ENCODE measurements at places on chromosomes 1 and 21.
A peak's percentile ranks its signal among the peaks of the same experiment; 100 is the strongest.

GRCh38 chr1:4797016-4797410 lies 142.6 kb downstream of the AJAP1 start:
- DNase-seq, result no peak

- no peak for DNase-seq
Measured at GRCh38 chr21:33168886-33169285, 60.9 kb upstream of the IFNAR2 start.

GRCh38 chr1:19007491-19008441 lies 51.3 kb upstream of the IFFO2 start:
- peak; percentile 12 for DNase-seq

- DNase-seq, result peak; percentile 99
Measured at GRCh38 chr1:41365772-41366454, 4.7 kb downstream of the FOXO6 start.

- no peak for DNase-seq
Measured at GRCh38 chr1:65538664-65539063, 118.2 kb downstream of the LEPR start.

DNA sequence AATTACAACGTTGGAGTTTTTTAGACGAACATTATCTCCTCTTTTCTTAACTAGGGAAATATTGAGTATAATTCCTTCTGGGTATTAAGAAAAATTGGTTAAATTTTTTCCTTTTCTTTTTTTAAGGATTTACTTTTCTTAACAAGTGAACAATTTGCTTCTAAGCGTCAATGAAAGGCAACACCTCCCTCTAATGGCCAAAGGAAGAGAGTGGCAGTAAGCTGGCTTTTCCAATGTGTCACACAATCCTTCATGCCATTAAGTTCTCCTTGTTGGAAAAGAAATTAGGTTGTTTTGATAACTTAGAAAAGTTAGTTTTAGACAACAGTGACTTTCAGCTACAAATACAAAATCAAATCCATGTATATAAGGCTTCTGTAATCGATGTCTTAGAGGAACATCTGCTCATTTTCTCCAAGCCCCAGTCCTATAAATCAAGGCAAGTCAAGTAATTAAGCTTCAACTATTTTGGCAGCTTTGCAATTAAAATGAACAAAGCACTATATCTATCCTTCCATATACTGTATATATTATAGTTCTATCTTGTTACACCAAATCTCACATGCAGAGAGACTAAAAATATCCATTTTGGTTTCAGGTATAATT lies 62.8 kb downstream of the EDEM3 start:
- DNase-seq, result no peak

GRCh38 chr1:40634901-40635655 lies 30.4 kb downstream of the RIMS3 start:
- DNase-seq, result no peak

DNA sequence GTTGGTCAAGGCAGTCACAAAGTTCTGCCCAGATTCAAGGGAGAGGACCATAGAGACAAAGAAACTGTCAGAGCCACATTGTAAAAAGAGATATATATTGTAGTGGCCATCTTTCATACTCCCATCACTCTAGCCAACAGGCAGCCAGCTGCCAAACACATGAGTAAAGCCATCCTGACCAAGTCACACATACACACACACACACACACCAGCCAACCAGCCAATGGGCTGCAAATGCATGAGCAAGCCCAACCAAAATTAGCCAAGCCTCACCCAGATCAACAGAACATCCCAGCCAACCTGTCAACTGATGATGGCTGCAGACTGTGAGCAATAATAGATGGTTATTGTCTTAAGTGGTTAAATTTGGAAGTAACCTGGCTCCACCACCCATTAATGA lies 120.7 kb downstream of the SEC16B start:
- no peak for DNase-seq

- no peak for DNase-seq
Measured at GRCh38 chr1:243790404-243790803, 59.6 kb downstream of the AKT3 start.

DNA sequence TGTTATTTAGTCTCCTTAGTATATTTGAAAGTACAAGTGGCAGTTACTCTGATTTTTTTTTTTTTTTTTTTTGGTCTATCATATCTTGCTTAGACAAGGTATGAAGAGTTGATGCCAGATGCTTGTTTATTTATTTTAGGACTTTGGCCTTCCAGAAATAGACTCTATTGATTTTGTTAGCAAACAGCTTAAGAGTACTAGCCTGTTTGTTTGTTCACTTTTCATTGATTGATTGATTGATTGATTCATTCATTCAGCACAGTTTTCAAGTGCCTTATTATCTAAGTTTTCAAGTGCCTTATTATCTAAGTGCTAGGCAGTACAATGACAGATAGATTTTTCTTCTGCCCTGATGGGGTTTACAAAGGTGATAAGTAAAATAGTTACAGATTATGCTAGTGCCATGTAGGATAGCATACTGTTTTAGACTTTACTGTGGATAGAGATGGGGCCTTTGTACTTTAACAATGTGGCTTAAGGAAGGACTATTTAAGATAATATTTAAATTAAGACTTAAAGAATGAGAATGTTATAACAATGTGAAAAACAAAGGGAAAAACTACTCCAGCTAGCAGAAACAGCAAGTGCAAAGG lies 50.5 kb downstream of the MTF2 start:
- DNase-seq, result no peak

- DNase-seq, result no peak
Measured at GRCh38 chr21:41966872-41967621, 13.2 kb upstream of the C2CD2 start.

GRCh38 chr1:85148524-85149250 lies 52.1 kb downstream of the SYDE2 start:
- DNase-seq, result no peak

DNA sequence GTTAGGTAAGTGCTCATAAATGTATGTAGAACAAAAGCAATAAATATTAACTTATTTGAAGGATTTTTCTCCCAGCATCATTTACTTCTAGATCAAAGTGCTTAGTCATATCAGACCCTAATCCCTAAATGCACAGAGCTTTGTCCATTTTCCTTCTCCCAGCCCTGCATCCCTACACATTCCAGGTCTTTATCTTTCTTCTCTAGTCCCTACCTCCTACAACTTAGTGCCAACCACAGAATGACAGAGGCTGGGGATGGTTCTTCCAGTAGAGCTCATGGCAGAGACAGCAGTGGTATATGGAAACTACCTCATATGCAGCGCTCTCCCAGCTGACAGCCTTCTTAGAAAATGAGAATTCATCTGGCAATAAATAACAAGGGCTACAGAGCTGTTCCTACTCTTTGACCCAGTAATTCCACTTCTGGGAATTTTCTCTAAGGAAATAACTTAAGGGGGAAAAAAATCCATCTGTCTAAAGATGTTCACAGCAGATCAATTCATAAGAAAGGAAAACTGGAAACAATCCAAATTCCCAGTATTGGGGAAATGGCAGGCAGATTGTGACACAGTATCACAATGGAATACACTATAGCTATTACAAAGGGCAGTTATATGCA lies 62.9 kb upstream of the ROR1 start:
- no peak for DNase-seq

DNA sequence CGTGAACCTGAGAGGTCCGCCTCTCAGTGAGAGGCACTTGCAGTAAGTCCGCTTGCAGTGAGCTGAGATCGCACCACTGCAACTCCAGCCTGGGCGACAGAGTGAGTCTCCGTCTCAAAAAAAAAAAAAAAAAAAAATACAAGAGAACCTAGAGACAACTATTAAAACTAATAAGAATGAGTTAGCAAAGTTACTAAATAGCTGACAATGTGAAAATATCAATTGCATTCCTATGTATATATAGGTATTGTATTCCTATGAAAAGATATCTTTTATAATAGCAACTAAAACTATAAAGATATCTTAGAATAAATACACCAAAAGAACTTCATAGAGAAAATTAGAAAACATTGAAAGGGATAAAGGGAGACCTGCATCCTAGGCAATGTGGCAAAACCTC lies 20.3 kb downstream of the FLVCR1 start:
- DNase-seq, result no peak

DNA sequence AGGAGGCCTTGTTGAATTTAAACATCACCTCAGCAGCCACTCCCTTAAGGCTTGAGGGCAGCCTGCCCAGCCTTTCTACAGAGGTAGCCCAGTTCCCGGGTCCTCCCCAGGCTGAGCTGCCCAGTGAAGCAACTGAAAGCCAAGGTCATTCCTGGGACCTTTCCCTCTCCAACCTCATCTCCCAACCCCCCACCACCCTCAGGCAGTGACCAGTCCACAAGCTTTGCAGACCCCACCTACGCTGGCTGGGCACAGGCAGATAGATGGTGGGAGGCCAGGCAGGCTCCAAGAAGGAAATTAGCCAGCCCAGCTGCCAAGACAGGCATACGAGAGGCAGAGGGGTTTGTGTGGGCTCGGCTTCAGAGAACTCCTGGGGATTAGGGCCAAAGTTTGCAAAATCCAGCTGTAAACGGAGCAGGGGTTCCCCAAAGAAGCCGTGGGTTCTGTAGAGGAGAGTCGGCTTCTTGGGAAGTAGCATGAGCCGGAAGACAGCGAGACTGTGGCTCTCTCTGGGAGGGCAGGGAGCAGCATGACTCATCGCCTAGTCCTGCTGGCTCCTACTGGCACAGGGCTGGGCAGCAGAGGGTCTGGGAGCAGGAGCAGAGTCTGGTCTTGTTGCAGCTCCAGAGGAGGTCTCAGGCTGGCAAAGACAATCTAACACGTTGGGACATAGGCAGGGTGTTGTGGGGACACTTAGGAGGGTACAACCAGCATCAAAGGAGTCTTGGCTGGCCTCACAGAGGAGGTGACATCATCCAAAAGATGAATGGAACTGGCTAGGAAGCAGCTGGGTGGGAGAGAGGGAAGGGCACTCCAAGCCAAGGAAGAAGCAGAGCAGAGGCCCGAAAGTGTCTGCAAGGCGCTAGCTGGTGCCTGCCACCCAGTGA lies 2.8 kb upstream of the ZC3H12A start:
- DNase-seq, result no peak

GRCh38 chr1:7457811-7458210 lies 313.3 kb upstream of the VAMP3 start:
- no peak for DNase-seq

DNA sequence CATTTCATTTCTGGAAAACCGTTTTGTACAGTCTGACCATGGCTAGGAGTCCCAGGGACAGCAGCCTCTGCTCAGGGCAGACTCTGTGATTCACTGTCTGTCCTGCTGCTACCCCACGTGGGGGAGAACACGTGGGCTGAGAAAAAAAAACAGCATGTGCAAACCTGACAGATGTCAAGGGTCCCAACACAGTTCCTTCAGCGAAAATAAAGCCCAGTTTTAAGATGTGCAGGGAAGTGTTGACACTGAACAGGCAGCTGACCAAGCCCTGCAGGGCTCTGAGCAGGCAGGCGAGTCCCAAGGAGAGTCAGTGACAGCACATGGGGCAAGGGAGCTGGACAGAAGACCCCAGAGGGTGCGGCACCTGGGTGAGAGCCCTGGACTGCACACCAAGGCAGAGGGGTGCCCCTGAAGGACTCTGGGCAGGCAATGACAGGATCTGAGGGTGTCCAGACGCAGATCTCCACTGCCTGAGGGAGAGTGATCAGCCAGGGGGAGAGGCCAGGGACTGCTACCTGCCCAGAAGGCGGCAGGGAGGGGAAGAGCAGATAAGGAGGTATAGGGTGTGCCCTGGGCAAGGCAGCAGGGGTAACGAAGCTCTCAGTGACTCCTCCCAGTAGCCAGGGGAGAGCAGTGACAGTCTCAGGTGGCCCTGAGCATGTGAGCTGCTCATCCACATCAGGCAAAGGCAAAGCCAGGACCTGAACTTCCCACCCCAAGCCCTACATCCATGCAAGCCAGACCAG lies 5.1 kb upstream of the SPATC1L start:
- no peak for DNase-seq

DNA sequence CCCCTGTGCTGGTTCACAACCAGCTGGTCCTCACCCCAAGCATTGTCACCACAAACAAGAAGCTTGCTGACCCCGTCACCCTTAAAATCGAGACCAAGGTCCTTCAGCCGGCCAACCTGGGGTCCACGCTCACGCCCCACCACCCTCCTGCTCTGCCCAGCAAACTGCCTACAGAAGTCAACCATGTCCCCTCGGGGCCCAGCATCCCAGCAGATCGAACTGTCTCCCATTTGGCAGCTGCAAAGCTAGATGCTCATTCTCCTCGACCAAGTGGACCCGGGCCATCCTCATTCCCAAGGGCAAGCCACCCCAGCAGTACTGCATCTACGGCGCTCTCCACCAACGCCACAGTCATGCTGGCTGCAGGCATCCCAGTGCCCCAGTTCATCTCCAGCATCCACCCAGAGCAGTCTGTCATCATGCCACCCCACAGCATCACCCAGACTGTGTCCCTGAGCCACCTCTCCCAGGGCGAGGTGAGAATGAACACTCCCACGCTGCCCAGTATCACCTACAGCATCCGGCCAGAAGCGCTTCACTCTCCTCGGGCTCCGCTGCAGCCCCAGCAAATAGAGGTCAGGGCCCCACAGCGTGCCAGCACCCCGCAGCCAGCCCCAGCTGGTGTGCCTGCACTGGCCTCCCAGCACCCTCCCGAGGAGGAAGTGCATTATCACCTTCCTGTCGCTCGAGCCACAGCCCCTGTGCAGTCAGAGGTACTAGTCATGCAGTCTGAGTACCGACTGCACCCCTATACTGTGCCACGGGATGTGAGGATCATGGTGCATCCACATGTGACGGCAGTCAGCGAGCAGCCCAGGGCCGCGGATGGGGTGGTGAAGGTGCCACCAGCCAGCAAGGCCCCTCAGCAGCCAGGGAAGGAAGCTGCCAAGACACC lies 40.6 kb downstream of the ZBTB17 start:
- DNase-seq, result no peak

Data from NCI-H2029 treated with DMSO at 0.1 percent for 48 hours (cell line).